Effector memory CD4-positive, alpha-beta T cell (primary cell): ENCODE measurements at places on chromosomes 1 and 21.

DNA sequence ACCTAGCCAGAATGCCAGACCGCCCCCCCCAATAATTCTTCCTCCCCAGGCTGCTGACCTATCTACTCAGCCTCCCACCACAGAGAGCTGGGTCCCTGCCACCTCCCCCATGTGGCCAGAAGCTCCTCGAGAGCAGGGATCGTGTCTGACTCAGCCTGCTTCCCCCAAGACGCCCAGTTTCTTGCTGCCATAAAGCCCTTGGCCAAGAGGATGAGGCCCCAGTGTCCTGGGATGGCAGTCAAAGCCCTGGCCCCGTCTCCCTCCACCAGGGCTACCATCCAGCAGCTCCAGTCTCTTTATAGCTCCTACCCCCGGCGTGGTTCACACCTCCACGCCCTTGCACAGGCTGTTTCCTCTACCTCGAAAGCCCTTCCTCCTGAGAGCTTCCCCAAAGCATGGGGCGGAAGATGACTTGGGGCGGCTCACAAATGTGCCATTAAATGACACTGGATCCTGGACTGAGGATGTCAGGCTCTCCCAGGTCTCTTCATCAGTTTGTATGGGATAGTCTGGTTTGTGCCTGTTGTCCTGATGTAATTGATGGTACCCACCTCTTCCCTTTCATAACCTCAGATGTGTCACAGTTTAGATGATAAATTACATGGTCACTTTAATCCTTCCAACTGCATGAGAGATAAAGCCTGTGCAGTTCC, 13.2 kb downstream of the ADGRB2 start:
- H3K4me1 ChIP-seq: peaks cover 6% of the 10 kb centered on the region
- H3K36me3 ChIP-seq: no peaks in the 10 kb centered on the region
- H3K4me3 ChIP-seq: no peak overlapping the region
- H3K27me3 ChIP-seq: no peaks in the 10 kb centered on the region
- H3K27ac ChIP-seq: no peak overlapping the region
- no peak for DNase-seq

- H3K27me3 ChIP-seq: no peaks in the 10 kb centered on the region
- no peaks in the 10 kb centered on the region for H3K4me1 ChIP-seq
- no peak overlapping the region for H3K27ac ChIP-seq
- H3K36me3 ChIP-seq: no peaks in the 10 kb centered on the region
- no peak overlapping the region for H3K4me3 ChIP-seq
Measured at GRCh38 chr1:207691841-207692240, 46.9 kb downstream of the CR1L start.

- H3K4me3 ChIP-seq: no peak overlapping the region
- H3K27me3 ChIP-seq: peaks cover 27% of the 10 kb centered on the region
- peaks cover 6% of the 10 kb centered on the region for H3K4me1 ChIP-seq
- no peak for DNase-seq
- H3K27ac ChIP-seq: no peak overlapping the region
- no peaks in the 10 kb centered on the region for H3K36me3 ChIP-seq
Measured at GRCh38 chr1:2784854-2785630, 16.5 kb downstream of the TTC34 start.

DNA sequence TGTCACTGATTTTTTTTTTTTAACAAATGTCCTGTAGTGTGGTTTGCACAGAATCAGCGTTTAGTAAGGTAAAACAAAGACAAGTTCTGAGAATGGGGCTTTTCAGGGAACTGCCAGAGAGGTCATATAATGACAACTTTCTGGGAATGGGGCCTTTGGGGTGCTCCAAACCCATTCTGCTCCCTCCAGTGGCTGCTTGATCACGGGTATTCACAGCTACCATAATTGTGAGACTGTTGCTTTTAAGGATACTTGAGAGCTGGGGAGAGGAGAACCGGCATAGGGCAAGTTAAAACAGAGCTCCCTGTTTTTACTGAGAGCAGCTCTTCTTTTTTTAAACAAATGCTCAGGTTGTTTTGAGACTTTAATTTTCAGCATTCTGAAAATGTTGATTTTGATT, 48.2 kb downstream of the CYP2J2 start:
- no peak overlapping the region for H3K4me3 ChIP-seq
- H3K27me3 ChIP-seq: no peaks in the 10 kb centered on the region
- H3K4me1 ChIP-seq: no peaks in the 10 kb centered on the region
- no peak for DNase-seq
- H3K27ac ChIP-seq: no peak overlapping the region

DNA sequence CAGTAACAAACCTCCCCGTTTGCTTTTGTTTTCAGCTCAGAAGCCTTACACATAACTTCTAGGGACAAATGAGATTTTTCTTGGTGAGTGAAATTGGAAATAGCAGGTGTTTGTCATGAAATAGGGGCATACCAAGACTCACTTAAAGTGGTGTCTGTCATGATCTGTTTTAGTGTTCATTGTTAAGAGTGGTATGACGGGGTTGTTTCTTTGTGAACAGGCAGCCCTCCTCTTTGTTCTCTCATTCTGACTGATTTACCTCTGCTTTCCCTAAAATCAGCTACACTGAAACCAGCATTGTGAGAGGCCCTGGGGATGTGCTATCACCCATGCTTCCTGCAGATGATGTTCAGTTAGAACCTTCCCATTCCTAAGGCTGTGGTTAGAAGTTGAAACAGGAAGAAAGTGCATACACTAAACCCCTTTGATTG, 2.5 kb upstream of the ERO1B start:
- no peak for DNase-seq
- no peak overlapping the region for H3K4me3 ChIP-seq
- no peak overlapping the region for H3K27ac ChIP-seq

DNA sequence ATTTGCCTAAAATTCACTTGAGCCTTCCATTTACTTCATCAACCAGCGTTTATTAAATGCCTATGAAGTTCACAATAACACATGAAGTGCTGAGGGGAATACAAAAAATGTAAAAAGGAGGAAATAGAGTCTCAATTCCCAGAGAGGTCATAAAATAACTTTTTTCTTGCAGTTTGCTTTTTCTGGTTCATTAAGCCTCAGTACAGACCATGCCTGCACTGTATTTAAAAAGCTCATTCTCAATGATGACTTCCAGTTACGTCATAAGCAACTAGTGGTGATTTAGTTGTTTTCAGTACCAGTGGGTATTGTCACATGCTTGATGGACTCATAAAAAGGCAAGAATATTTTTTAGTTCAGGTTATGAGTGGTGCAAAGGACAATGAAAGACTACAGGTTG, 160.1 kb upstream of the UBE2U start:
- DNase-seq: no peak
- H3K27ac ChIP-seq: no peak overlapping the region
- H3K4me1 ChIP-seq: no peaks in the 10 kb centered on the region
- no peaks in the 10 kb centered on the region for H3K27me3 ChIP-seq
- H3K36me3 ChIP-seq: no peaks in the 10 kb centered on the region

DNA sequence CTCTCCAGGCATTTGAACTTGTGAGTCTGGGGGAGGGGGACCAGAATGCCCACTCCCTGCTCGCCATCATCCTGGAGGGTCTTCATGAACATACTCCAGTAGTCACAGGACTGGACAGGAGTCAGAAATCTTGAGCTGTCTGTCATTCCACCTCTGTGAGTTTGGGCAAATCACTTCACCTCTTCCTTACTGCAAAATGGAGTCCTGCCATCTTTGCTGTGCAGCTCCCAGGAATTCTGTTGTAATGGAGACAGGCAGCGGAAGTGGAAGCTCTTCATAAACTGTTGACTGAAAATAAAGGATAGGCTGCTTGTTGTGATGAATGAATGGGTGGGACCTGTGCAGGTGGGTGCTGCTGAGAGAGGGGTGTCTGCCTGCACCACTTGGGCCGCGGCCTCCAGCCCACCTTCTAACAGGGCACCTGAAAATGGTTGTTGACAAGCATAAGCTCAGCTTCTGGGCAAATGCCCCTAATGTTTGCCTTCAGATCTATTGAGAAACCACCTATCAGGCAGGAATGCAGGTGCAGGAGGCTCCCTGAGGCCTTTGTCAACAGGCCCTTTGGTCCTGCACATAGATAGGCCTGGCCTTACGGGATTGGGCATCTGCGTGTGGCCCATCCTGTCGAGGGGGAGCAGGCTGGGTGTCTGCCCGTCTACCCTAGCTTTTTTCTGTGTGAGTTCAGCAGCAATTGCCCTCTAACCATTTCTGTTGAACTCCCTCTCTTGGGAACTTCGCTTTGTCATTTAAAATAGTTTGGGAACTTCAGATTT, 321.0 kb downstream of the RPS6KC1 start:
- no peak overlapping the region for H3K27ac ChIP-seq
- no peak for DNase-seq
- H3K27me3 ChIP-seq: no peaks in the 10 kb centered on the region
- no peaks in the 10 kb centered on the region for H3K36me3 ChIP-seq
- no peaks in the 10 kb centered on the region for H3K4me1 ChIP-seq
- no peak overlapping the region for H3K4me3 ChIP-seq

DNA sequence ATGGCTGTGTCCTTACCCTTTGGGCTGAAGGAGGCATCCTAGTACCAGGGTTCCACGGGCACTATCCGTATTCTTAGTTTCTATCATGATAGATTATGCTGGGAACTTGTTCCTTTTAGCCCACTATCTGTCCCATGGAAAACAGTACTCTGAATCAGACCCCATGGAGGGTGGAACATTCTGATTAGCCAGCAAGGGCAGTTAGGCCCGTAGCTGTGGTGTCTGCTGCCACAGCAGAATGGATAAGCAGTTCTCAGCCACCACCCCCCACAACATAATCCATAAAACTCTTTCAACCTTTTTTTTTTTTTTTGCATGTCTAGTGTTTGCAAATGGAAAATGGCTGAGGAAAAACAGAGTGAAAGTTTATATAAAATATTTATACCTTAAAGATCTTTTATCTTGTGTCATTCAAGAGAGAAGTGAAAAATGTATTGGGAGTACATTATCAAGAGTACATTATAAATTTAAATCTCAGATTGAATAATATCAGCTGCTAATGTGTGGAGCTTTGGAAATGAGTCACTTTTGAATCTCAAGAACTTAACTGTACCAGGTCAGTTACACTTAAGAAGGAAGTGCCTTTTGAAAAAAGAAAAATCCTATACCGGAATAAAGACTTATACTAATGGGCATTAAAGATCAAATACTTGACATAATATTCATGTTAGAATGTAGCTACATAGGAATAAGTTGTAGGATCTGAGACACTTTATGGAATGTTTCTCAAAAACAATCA, 80.3 kb downstream of the NFIA start:
- no peak for DNase-seq
- no peak overlapping the region for H3K4me3 ChIP-seq
- H3K27ac ChIP-seq: no peak overlapping the region
- H3K4me1 ChIP-seq: peaks cover 1% of the 10 kb centered on the region
- no peaks in the 10 kb centered on the region for H3K36me3 ChIP-seq
- H3K27me3 ChIP-seq: no peaks in the 10 kb centered on the region

- no peak for DNase-seq
- H3K27me3 ChIP-seq: no peaks in the 10 kb centered on the region
- H3K4me1 ChIP-seq: peaks cover 5% of the 10 kb centered on the region
- H3K4me3 ChIP-seq: no peak overlapping the region
- no peak overlapping the region for H3K27ac ChIP-seq
- H3K36me3 ChIP-seq: no peaks in the 10 kb centered on the region
Measured at GRCh38 chr1:93720956-93721626, 39.5 kb upstream of the BCAR3 start.

- H3K4me3 ChIP-seq: no peak overlapping the region
- no peaks in the 10 kb centered on the region for H3K27me3 ChIP-seq
- H3K36me3 ChIP-seq: no peaks in the 10 kb centered on the region
- H3K4me1 ChIP-seq: no peaks in the 10 kb centered on the region
- no peak for DNase-seq
- H3K27ac ChIP-seq: no peak overlapping the region
Measured at GRCh38 chr1:171472183-171472647, 13.1 kb upstream of the PRRC2C start.

GRCh38 chr1:24894002-24894401, 36.1 kb downstream of the RUNX3 start:
- H3K27ac ChIP-seq: no peak overlapping the region
- no peaks in the 10 kb centered on the region for H3K36me3 ChIP-seq
- peaks cover 2% of the 10 kb centered on the region for H3K4me1 ChIP-seq
- DNase-seq: no peak

GRCh38 chr1:29811727-29812407, 575.5 kb downstream of the PTPRU start:
- no peak overlapping the region for H3K27ac ChIP-seq
- H3K36me3 ChIP-seq: no peaks in the 10 kb centered on the region
- no peaks in the 10 kb centered on the region for H3K4me1 ChIP-seq
- no peak for DNase-seq
- no peak overlapping the region for H3K4me3 ChIP-seq

GRCh38 chr21:46039891-46040660, 57.8 kb upstream of the COL6A2 start:
- H3K4me3 ChIP-seq: no peak overlapping the region
- no peaks in the 10 kb centered on the region for H3K27me3 ChIP-seq
- DNase-seq: no peak
- H3K27ac ChIP-seq: no peak overlapping the region
- H3K36me3 ChIP-seq: no peaks in the 10 kb centered on the region

- no peaks in the 10 kb centered on the region for H3K4me1 ChIP-seq
- H3K27me3 ChIP-seq: no peaks in the 10 kb centered on the region
- DNase-seq: no peak
- H3K4me3 ChIP-seq: no peak overlapping the region
- no peaks in the 10 kb centered on the region for H3K36me3 ChIP-seq
Measured at GRCh38 chr1:94579876-94580294, 38.3 kb upstream of the F3 start.

- H3K27ac ChIP-seq: no peak overlapping the region
- H3K36me3 ChIP-seq: no peaks in the 10 kb centered on the region
- peaks cover 67% of the 10 kb centered on the region for H3K27me3 ChIP-seq
- no peak overlapping the region for H3K4me3 ChIP-seq
- no peak for DNase-seq
Measured at GRCh38 chr1:200040481-200041138, 13.1 kb downstream of the NR5A2 start.

DNA sequence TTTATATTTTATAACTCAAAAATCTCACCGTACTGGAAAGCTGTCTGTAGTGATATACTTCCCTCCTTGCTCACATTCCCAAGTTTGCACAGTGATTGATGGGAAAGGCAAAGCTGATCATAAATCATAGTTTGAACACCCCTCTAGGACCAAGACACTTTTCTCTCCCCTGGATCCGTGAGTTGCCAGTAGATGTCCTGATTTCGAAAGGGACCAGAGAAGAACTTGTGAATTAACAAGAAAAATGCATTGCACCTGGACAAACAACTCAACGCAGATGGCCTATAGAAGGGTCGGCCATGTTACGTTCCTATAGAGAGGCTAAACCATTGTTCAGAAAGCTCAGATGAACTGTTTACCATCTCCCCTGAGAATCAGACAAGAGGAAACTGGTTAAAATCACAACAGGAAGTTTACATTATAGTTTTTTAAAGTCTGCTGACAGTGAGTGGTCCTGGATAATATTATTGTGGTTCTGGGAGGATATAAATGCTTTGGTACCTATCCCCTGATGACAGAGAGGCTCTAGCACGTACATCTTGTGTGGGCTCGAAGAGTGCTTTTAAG, 124.0 kb upstream of the SLC45A1 start:
- no peaks in the 10 kb centered on the region for H3K4me1 ChIP-seq
- H3K27ac ChIP-seq: no peak overlapping the region
- no peaks in the 10 kb centered on the region for H3K36me3 ChIP-seq
- no peak for DNase-seq
- H3K4me3 ChIP-seq: no peak overlapping the region
- no peaks in the 10 kb centered on the region for H3K27me3 ChIP-seq
